Activated CD4-positive, alpha-beta T cell treated with anti-CD3 and anti-CD28 coated beads for 48 hours (primary cell): ENCODE measurements at places on chromosomes 6 and 20.

GRCh38 chr6:114940181-114940580 is 597.4 kb upstream of the HS3ST5 start:
- DNase-seq: no peak

DNA sequence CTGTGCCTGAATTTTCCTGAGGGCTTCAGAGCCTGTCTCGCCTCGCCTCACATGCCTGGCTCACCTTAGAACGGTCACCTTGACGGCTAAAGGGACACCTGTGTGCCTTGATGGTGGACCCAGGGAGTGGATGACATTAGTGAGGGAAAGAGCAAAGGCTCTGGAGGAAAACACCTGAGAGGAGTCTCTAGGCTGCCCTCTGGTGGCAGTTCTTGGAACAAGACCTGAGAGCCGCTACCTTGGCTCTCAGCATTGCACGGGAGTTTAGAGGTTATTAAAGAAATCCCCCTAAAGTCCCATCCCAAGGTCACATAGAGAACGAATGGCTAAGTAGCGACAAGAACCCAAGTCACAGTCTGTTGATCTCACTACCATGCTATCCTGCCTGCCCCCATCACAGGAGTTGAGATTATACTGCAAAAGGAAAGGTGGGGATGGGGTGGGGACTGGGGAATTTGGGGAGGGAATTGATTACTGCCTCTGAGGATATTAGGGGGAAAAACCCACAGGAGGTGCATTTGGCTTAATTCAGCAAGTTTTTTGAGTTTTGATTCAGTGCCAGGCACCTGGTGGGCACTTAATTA is 7.9 kb upstream of the CDSN start:
- peak; percentile 81 for DNase-seq

DNA sequence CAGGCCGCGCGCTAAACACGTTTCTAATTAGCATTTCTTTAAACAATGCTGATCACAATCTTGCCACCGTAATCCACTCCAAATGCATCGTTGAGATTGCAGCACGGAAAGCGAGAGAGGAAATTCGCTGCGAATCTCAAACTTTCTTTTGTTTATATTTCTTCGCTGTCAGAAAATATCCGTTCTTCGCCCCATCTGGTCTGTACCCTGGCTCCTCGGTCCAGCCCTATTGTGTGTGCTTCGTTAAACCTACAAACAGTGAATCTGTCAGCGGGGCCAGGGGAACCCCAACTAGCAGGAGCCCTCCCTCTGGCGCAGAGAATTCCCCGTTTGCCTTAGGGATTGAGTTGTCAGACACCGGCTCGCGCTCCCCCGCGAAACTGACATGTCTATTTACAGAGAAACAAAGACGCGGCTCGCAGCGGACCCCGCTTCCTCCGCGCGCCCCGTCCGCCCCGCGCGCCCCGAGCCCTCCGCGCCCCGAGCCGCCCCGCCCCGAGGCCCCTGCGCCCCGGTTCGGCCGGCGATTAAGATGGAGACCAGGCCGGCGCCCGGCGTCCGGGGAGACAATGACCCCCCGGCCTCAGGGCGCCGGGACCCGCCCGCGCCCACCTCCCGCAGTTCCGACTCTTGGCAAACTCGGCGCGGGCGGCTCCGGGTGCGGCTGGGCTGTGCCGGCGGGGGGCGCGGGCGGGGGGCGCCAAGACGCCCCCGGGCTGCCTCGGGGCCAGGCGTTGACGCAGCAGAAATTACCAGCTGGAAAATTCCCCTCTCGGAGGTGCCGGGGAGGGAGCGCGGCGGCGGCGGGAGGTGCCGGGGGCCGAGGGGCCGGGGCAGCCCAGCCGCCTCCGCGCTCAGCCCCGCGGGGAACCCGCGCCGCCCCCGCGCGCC is 874 bp downstream of the ZBTB46 start:
- no peak for DNase-seq

DNA sequence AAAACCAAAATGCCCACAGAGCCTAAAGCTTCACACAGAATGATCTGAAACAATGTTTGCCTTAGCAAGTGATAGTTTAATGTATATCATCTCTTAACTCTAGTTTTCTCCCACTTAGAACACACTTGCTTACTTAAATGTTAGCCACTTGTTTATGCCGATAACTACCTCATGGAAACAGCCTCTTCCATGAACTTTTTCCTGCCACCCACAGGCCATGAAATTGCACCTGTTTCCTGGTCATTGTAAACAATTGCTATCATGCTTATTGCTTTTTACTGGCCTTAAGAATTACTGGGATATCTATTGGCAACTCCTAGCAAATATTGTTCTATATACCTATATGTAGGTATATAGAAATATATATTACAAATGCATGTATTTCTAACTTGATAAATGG is 231.1 kb downstream of the HDGFL1 start:
- DNase-seq: no peak

DNA sequence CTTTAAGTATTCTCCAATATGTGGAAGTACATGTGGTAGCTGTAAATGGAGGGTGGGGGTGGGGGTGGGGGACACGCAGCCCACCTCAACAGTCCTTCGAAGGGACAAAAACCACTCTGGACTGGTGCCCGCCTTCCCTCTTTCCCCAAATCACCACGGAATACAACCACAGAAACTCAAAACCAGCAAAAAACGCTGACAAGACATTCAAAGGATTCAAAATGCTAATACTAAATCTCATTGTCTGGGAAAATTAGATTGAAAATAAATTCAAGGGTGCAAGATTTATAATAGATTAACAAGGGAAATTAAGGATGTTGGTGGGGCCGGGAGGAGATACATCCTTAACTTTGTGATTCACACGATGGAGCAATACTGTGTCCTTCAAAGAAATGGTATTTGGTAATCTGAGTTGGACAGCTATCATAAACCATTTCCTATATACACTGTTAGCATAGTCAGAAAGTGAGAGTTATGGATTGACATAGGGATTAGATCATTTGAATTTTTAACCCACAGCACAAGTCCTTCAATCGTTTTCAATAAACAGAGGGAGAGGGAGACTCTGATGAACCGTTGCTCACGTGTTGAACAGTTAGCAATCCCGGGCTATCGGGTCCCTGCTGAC is 766 bp upstream of the TBC1D22B start:
- no peak for DNase-seq

DNA sequence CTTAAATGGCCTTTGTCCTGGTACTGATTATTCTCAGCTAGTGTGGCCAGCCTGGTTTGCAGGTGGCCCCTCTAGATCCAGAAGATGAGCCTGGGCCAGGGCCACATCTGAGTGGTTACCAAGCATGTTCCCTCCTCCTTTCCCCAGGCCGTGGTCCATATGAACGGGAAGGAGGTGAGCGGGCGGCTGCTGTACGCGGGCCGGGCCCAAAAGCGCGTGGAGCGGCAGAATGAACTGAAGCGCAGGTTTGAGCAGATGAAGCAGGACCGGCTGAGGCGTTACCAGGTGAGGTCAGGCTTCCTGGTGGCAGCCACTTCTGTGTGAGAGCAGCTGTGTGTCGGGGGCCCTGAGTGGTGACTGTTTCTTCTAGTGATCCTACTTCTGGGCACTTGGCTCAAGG is 11.6 kb downstream of the PABPC1L start:
- no peak for DNase-seq

GRCh38 chr20:33522256-33522820 is 32.4 kb downstream of the CBFA2T2 start:
- DNase-seq: peak; percentile 45

GRCh38 chr6:97427648-97428047 is 144.6 kb upstream of the MMS22L start:
- no peak for DNase-seq

GRCh38 chr6:4347877-4348276 is 212.5 kb upstream of the ECI2 start:
- no peak for DNase-seq

GRCh38 chr6:158847012-158847529 is 27.9 kb upstream of the EZR start:
- DNase-seq: no peak

DNA sequence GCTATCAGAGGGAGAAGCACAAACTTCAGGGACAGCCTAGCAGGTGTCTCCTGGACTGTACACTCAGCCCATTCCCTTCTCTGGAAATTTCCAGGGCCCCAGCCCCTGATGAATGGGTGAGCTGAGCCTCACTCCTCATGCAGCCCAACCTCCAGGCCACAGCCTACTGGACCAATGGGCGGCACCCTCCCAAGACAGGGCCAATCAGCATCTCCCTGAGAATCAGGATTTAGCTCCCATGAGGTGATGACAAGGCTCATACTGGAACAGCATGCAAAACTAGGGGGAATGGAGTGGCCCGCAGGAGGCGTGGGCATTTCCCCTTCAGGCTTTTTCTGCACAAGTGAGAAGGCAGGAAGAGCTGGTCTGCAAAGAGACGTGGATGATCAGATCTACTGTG is 29.0 kb downstream of the NFATC2 start:
- DNase-seq: no peak

DNA sequence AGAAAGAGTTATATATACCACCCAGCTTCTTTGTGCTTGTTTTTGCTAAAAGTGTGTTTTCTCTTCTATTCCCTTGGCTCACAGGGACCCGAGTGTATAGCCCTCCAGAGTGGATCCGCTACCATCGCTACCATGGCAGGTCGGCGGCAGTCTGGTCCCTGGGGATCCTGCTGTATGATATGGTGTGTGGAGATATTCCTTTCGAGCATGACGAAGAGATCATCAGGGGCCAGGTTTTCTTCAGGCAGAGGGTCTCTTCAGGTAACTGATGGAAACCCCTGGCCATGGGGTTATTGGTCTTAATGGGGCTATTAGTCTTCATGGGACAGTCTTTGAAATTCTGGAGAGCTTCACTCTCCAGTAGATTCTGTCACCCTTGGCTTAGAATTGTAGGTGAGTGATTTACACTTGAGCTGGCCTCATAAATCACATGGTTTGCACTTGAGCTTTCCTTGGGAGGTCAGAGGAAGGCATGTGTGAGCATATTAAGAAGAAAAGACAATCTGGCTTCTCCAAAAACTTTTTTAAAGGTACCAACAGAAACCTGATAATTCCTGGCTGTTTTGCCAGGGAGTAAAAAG is 3.0 kb downstream of the PIM1 start:
- DNase-seq: no peak

GRCh38 chr20:62751551-62752150 is 43.0 kb downstream of the NTSR1 start:
- no peak for DNase-seq

DNA sequence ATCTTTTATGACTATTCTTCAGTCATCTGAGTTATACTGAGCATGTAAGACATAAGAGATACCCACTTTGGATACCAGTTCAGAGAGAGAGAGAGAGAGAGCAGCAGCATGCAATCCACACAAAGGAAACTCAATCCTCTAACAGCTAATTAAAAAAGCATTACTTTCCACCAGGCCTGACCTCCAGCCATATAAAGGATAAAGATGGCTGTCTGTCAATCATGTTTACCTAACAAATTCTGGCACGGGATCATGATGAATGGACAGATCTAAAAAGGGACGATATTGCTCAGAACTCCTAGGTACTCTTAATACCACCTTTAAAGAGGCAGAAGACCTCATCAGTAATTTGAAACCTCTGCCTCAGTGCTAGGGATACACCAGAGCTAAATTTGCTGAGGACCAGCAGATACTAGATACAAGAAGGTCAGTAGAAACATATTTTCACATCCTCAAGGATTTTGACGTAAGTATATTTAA is 159.2 kb downstream of the RPS12 start:
- no peak for DNase-seq

DNA sequence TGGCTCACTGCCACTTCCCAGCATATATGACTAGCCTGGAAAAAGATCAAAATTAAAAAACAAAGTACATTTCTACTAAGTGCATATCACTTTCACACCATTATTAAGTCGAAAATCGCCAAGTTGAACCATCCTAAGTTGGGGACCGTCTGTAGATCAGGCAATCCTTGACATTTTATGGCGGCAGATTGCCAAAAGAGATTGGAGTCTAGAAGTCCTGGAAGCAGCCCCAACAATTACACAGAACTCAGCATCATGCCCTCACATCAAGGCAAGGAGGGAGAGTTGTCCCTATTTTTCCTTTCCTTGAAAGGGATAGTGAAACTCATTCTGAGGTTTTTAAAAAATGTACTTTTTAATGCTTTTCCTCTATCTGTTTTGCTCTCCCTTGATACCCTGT is 30.7 kb downstream of the SLC22A3 start:
- no peak for DNase-seq

DNA sequence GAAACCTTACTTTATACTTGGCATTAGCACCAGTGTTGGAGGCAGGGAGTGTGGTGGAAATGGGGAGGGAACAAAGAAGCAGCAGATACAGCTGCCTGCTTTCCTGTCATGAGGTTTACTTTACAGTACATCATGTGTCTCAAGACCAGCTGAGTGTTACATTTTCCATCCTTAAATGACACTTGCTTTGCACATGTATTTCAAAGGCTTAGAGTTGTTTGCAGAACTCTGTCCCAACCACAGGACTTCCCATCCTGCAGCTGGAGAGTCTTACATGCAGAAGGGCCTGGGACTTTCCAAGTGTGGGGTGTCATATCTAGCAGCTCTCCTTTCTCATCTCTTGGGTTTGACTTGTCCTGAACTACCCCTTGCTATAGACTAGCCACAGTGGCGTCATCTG is 395.9 kb downstream of the DHX35 start:
- no peak for DNase-seq

DNA sequence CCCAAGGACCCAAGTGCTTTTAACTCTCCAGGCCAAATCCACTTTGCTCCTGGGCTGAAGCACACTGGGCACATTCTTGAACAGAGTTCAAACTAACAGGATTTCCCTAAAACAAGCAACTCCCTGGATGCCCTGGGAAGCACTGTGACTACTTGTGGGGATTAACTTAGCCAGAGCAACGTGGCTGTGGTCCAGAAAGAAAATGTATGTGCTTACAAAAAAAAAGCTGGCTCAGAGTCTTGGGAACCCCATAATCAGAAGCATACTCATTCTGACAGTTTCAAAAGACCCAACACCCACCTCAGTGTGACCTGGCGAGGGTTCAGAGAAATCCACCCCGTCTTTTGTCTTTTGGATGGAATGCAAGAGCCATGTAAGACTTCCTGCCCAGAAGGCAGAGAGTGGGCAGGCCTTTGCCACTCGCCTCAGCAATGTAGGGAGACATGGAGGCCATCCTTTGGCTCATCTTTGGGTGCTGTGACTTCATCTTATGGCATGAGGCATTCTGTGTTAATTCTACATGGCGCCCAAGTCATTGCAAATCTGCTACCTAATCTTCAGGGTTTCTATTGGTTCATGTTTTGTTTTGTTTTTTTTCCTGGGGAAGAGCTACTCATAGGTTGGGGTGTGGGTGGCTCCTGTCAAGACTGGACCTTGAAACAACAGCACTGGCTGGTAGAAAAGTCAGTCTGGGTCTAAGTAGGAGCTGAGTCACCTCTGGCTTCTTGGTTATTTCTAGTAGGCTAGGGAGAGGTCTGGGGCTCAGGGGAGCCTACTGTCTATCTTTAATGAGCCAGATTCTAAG is 248.6 kb upstream of the SUPT3H start:
- DNase-seq: peak; percentile 60

- DNase-seq: no peak
Observed at GRCh38 chr20:13580707-13581106, 58.0 kb downstream of the TASP1 start.
